Keratinocyte (primary cell): ENCODE measurements at places on chromosomes 12 and 14.

GRCh38 chr14:59823179-59823578, 47.4 kb downstream of the RTN1 start:
- DNase-seq: no peak
- H3K27ac ChIP-seq: no peak overlapping the region
- no peak overlapping the region for H3K4me3 ChIP-seq
- H3K36me3 ChIP-seq: no peaks in the 10 kb centered on the region

DNA sequence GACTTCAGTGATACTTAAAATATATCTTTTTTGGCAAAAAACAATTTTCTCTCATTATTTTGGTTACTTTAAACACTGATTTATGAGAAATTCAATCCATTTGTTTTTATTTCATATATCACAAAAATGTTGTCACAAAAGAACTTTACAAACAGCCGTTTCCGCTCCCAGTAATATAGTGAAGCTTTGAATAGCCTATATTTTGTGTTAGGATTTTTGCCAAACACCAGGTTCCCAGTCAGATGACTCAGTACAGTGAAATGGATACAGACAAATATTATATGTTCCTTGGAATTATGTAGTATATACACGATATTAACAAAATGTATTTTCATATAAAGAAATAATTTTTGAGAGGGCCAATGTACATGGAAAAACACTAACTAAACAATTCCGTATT, 411.1 kb downstream of the CCER1 start:
- no peak overlapping the region for H3K27ac ChIP-seq
- H3K27me3 ChIP-seq: no peaks in the 10 kb centered on the region
- H3K4me3 ChIP-seq: no peak overlapping the region
- DNase-seq: no peak

GRCh38 chr12:20410734-20411133, 42.4 kb downstream of the PDE3A start:
- no peak overlapping the region for H3K4me3 ChIP-seq
- no peaks in the 10 kb centered on the region for H3K27me3 ChIP-seq
- H3K27ac ChIP-seq: no peak overlapping the region
- no peak for DNase-seq

DNA sequence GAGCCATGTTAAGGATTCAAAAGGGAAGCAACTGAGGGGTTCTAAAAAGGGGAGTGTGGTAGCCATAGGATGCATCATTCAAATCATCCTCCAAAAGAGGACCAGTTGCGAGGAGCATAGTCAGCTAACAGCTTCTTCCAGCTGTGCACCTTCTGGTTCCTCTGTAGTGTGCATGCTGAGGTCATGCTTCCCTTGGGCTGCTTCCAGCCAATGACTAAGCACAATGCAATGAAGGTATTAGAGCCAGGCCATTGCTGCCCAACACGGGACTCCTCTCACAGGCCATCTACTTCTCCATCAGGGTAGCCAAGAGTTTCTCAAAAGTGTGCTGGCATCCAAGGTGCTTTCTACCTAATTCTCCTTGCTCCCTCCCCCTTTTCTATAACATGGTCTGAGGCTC, 69.2 kb upstream of the ARID2 start:
- H3K27me3 ChIP-seq: no peaks in the 10 kb centered on the region
- H3K27ac ChIP-seq: no peak overlapping the region
- DNase-seq: peak; percentile 45
- peaks cover 5% of the 10 kb centered on the region for H3K4me1 ChIP-seq

GRCh38 chr12:57736741-57737466, 1.6 kb downstream of the AGAP2 start:
- H3K36me3 ChIP-seq: no peaks in the 10 kb centered on the region
- H3K4me1 ChIP-seq: peaks cover 15% of the 10 kb centered on the region
- no peak overlapping the region for H3K4me3 ChIP-seq
- H3K27ac ChIP-seq: no peak overlapping the region
- no peak for DNase-seq

DNA sequence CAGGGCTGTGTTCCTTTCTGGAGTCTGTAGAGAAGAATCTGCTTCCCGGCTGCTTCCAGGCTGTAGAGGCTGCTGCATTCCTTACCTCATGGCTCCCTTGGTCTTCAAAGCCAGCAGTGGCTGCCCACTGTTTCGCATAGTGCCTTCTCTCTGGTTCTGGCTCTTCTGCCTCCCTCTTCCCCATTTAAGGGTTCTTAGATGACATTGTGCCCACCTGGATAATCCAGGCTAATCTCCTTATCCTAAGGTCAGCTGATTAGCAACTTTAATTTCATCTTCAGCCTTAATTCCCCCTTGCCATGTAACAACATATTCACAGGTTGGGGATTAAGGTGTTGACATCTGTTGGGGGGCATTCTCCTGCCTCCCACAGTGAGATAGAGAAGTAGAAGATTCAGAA, 208.6 kb upstream of the TMTC1 start:
- H3K27ac ChIP-seq: no peak overlapping the region
- no peak overlapping the region for H3K4me3 ChIP-seq
- no peaks in the 10 kb centered on the region for H3K27me3 ChIP-seq
- DNase-seq: no peak

DNA sequence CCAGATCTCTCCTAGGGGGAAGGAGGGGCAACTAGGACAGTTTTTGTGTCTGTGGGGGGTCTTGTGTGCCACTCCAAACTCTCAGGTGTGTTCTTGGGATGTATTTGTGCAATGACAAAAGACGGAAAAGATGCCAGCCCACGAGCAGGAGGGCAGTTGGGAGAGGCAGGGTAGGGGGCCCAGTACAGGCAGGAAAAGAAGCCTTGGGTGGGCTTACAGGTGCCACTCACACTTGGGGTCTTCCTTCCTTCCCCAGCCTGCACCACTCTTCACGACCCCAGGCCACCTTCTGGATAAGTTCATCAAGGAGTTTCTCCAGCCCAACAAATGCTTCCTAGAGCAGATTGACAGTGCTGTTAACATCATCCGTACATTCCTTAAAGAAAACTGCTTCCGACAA, 24.4 kb downstream of the OAS2 start:
- no peak overlapping the region for H3K4me3 ChIP-seq
- no peak overlapping the region for H3K27ac ChIP-seq
- no peak for DNase-seq
- peaks cover 9% of the 10 kb centered on the region for H3K36me3 ChIP-seq
